ENCODE measurements at places on chromosomes 13 and 19. TPM values are rescaled to one million over a fixed set of nuclear protein-coding genes. Genes with fewer than 3 reads are reported as not detected.

TYROBP gene
- total RNA-seq, result not detected

GRCh38 chr19:17753976-17754375 lies 2.7 kb downstream of the FCHO1 start:
- H3K27me3 ChIP-seq, result no peaks in the 10 kb centered on the region
- H3K27ac ChIP-seq, result peak overlapping the region; percentile 19
- peaks cover 40% of the 10 kb centered on the region for H3K36me3 ChIP-seq
- no peak overlapping the region for H3K4me3 ChIP-seq
- no peak for DNase-seq

- H3K36me3 ChIP-seq, result no peaks in the 10 kb centered on the region
- no peaks in the 10 kb centered on the region for H3K4me1 ChIP-seq
- no peak for DNase-seq
- H3K27ac ChIP-seq, result no peak overlapping the region
- no peak overlapping the region for H3K4me3 ChIP-seq
These were observed 19.2 kb upstream of the ZC3H13 start for GRCh38 chr13:46071590-46072249.

GRCh38 chr13:74731731-74732130 lies 597.5 kb upstream of the KLF12 start:
- no peaks in the 10 kb centered on the region for H3K27me3 ChIP-seq
- no peak for DNase-seq
- H3K36me3 ChIP-seq, result no peaks in the 10 kb centered on the region
- no peak overlapping the region for H3K27ac ChIP-seq
- H3K4me3 ChIP-seq, result no peak overlapping the region

Data from activated CD4-positive, alpha-beta T cell treated with anti-CD3 and anti-CD28 coated beads, Interleukin-2, amount 10 ng/mL, durations not matched to agents 7 days and 5 days (primary cell).